NCI-H1694 treated with DMSO at 0.1 percent for 48 hours (cell line): ENCODE measurements at places on chromosomes 6 and 20.

GRCh38 chr6:143197377-143197776 lies 136.7 kb downstream of the AIG1 start:
- DNase-seq, result no peak

GRCh38 chr6:163092876-163093275 lies 321.6 kb upstream of the QKI start:
- no peak for DNase-seq

- DNase-seq, result no peak
Measured at GRCh38 chr20:1800180-1800579, 95.0 kb upstream of the SIRPA start.

- DNase-seq, result no peak
Measured at GRCh38 chr6:30007132-30007764, 53.8 kb upstream of the POLR1H start.

GRCh38 chr6:119207971-119208725 lies 129.7 kb upstream of the FAM184A start:
- DNase-seq, result no peak

DNA sequence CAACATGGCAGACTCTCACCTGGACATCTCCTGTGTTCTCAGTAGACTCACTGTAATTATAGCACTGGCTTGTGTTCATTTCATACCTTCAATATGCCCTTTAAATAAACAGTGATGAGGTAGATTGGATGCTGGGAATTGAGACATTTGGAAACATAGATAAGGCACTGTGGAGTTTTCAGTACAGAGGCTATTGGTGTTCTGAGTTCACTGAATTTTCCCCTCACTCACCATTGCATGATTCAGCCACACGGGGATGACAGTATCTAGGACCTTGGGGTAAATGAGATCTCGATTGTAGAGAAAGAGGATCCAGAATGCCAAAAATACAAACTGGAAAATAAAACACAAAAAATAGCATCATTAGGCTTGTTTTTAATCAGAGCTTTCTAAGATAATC lies 12.6 kb downstream of the ADTRP start:
- DNase-seq, result no peak

GRCh38 chr6:157089851-157090250 lies 233.5 kb downstream of the TMEM242 start:
- DNase-seq, result no peak

- no peak for DNase-seq
Measured at GRCh38 chr6:113719545-113719944, 137.6 kb upstream of the MARCKS start.

DNA sequence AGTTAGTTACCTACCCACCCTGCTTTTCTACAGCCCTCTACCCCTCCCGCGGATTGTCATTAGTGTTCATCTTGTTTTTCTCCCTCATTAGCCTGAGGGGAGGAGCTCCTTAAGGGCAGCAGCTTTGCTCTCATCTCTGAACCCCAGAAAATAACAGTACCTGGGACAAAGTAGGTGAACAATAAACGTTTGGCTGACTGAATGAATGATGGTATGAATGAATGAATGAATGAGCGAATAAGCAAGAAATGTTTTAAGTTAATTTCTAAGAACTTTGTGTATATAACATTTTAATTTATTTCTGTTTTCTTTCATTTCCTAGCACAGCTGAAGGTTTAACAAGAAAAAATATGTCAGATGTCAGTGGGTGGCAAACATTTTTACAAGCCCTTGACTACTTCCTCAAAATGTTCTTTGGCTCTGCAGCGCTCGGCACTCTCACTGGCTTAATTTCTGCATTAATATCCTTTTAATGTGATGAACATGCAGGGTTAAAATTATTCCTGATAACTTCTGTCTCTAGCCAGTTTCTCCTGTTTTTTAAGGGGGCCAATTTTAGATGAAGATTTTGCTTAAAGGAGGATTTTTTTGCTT lies 50.1 kb downstream of the SLC9A8 start:
- no peak for DNase-seq

- DNase-seq, result no peak
Measured at GRCh38 chr20:49874696-49875095, 40.6 kb downstream of the SPATA2 start.
